ENCODE measurements at places on chromosomes 4 and X. TPM values are rescaled to one million over a fixed set of nuclear protein-coding genes. Genes with fewer than 3 reads are reported as not detected.

The ALB gene
- 0.64 TPM for total RNA-seq

The CT83 gene
- total RNA-seq: not detected

The HS6ST2 gene
- 1.1 TPM for total RNA-seq

The GAGE12H gene
- not detected for total RNA-seq

The HSPA4L gene
- total RNA-seq: 1.6 TPM

The PDLIM3 gene
- total RNA-seq: 0.67 TPM

The PAPSS1 gene
- 450 TPM for total RNA-seq

The CRMP1 gene
- total RNA-seq: 71.2 TPM

The ATP10D gene
- total RNA-seq: 9.3 TPM

The H2BW2 gene
- not detected for total RNA-seq

The HSFX1 gene
- total RNA-seq: 5.5 TPM

The HMGN5 gene
- total RNA-seq: 5.1 TPM

The MAGEB4 gene
- total RNA-seq: not detected

The OCIAD1 gene
- 121 TPM for total RNA-seq

The GUCY1B1 gene
- 1.1 TPM for total RNA-seq

The PROM1 gene
- 12.2 TPM for total RNA-seq

The RAB33A gene
- 4.1 TPM for total RNA-seq

The TMEM271 gene
- not detected for total RNA-seq

The TIGD4 gene
- total RNA-seq: 1.3 TPM

The HMX1 gene
- total RNA-seq: not detected

The SUPT20HL2 gene
- not detected for total RNA-seq

The DDX53 gene
- not detected for total RNA-seq

The TRPC5OS gene
- not detected for total RNA-seq

The F9 gene
- total RNA-seq: not detected

The TMPRSS11B gene
- 0.56 TPM for total RNA-seq

The TEX13B gene
- total RNA-seq: not detected

The PTPN13 gene
- 5.6 TPM for total RNA-seq

The DDX60 gene
- 5.0 TPM for total RNA-seq

The SERTM2 gene
- total RNA-seq: 0.92 TPM

The PLAC8 gene
- not detected for total RNA-seq

The UGT8 gene
- total RNA-seq: 4.1 TPM

The CWH43 gene
- not detected for total RNA-seq

The NAP1L2 gene
- 11.5 TPM for total RNA-seq

The GRXCR1 gene
- not detected for total RNA-seq

The ARMCX5 gene
- total RNA-seq: 9.5 TPM

The THOC2 gene
- 94.3 TPM for total RNA-seq

The IQCM gene
- not detected for total RNA-seq

The ZNF711 gene
- total RNA-seq: 21.2 TPM
